ENCODE measurements at places on chromosomes 7 and 10. TPM values are rescaled to one million over a fixed set of nuclear protein-coding genes. Genes with fewer than 3 reads are reported as not detected.

ITIH2 gene
- 3.4 TPM for total RNA-seq

RHBDD2 gene
- 75.1 TPM for total RNA-seq

DNA sequence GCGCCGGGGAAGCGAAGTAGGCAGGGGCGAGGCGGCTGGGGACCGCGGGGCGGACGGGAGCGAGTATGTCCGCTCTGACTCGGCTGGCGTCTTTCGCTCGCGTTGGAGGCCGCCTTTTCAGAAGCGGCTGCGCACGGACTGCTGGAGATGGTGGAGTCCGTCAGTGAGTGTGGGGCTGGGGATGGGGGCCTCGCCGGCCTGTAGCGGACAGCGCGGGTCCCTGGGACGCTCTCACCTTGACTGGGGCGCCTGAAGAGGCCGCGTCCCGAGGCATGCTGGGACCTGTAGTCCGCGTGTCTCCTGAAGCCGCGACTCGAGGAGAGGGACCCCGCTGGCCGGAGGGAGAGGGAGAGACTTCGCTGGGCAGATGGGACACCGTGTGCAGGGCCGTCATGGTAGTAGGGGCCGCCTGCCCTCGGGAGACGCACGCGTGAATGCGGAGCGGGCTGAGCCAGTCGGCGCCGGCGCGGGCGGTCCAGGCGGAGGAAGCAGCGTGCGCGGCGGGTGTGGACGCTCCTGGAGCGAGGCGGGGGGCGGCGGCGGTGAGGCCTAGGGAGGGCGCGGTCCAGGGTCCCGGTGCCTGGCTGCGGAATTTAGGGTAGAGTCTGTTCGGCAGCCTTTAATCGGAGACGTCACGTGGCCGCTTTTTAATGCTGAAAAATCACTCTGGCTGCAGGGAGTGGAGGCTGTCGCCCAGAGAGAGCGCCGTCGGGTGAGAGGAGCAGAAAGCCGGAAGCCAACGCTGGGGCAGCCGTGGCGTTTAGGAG is at the start of gene NDUFB2:
Gene NDUFB2 (plus strand): TSS at position 29 of the 767 bp plus-strand sequence. CDS start 37 bp downstream, at position 66.
- peak within 1 kb of the TSS; percentile 99 for H3K27ac ChIP-seq
- peak; percentile 85 for DNase-seq
- H3K27me3 ChIP-seq = no peaks in the 10 kb centered on the region
- peaks cover 31% of the 10 kb centered on the region for H3K4me1 ChIP-seq
- peak within 1 kb of the TSS; percentile 99 for H3K4me3 ChIP-seq

GRCh38 chr10:71299071-71299785 is 19.8 kb upstream of the SLC29A3 start:
- H3K27me3 ChIP-seq = peaks cover 3% of the 10 kb centered on the region
- no peak for DNase-seq
- no peaks in the 10 kb centered on the region for H3K4me1 ChIP-seq
- peak overlapping the region; percentile 7 for H3K27ac ChIP-seq

GRCh38 chr7:11212816-11213215 is 239.1 kb downstream of the PHF14 start:
- H3K4me1 ChIP-seq = peaks cover 8% of the 10 kb centered on the region
- H3K27ac ChIP-seq = no peak overlapping the region
- no peak overlapping the region for H3K4me3 ChIP-seq
- no peaks in the 10 kb centered on the region for H3K36me3 ChIP-seq
- no peak for DNase-seq

HOXA2 gene
- 26.8 TPM for total RNA-seq

- H3K36me3 ChIP-seq = peaks cover 4% of the 10 kb centered on the region
- peaks cover 7% of the 10 kb centered on the region for H3K4me1 ChIP-seq
- no peak overlapping the region for H3K27ac ChIP-seq
- H3K4me3 ChIP-seq = no peak overlapping the region
- H3K27me3 ChIP-seq = peaks cover 72% of the 10 kb centered on the region
Measured at GRCh38 chr10:10886861-10887531, 130.7 kb upstream of the CELF2 start.
